ENCODE measurements at places on chromosomes 12 and 14.

GRCh38 chr14:54447231-54447692 is 6.1 kb upstream of the CNIH1 start:
- no peak for DNase-seq

DNA sequence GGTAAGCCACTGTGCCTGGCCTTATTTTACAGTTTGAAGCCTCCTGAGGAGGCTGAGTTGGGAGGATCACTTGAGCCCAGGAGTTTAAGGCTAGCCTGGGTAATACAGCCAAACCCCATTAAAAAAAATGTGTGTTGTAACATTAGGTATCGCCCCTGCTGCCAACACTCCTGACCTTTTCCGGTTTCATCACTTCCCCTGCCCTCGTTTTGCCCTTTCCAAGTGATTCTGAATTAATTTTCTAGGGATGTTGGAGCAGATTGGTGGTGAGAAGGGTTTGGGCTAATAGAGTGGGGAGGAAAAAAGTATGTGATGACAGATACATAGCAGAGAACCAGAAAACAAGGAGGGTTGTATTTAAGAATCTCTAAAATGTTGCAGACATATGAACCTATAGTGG is 25.6 kb upstream of the C12orf71 start:
- DNase-seq = no peak

DNA sequence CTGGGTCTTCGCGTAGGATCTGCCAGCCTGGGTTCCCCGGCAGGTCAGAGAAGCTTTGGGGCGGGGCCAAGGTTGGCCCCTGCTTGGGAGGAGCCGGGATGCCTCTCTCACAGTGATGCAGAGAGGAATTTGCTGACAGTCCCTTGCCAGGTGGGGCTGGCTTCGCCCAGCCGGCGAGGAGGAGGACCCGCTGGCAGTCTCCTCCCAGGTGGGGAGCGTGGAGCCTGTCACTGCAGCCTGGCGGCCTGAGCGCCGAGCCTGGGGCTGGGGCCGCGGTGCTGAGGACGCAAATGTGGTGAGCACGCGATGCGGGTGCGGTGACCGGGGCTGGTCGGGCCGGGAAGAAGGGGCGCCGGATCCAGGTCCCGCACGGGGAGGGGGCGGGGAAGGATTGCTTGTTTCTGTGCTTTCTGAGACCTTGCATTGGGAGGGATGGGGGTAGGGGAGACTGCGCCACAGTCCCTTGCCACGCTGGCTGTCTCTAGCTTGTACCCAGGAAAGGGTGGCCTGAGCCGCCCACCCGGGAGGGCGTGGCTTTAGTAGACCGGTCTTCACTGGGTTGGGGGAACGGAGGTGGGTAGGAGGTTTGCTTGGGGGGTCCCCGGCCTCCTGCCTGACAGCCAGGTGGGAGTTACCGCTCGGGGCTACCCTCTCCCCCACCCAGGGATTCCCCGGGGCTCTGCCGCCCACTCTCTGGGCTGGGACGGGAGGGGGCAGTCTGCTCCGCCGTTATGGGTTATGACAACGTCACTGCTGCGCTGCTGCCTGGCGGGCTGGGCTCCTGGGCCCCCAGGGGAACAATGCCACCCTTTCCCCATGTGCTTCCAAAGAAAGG is at the start of gene TMEM63C:
Gene TMEM63C (plus strand): TSS at position 196 of the 835 bp plus-strand sequence. CDS start 37,016 bp downstream, outside the sequence.
- no peak for DNase-seq

- no peak for DNase-seq
These were observed 707.5 kb downstream of the BCL11B start for GRCh38 chr14:98564541-98564940.

GRCh38 chr12:51677284-51677968 is 86.4 kb downstream of the SCN8A start:
- DNase-seq = no peak

GRCh38 chr14:69711881-69712560 is 54.9 kb upstream of the SRSF5 start:
- no peak for DNase-seq

DNA sequence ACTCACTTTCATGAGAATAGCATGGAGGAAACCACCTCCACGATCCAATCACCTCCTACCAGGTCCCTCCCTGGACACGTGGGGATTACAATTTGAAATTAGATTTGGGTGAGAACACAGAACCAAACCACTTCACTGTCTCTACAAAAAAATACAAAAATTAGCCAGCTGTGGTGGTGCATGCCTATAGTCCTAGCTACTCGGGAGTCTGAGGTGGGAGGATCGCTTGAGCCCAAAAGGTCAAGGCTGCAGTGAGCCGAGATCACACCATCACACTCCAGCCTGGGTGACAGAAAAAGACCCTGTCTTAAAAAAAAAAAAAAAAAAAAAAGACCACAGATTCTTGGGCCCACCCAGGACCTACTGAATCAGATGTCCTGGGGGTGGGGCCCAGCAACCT is 28.3 kb downstream of the BRI3BP start:
- no peak for DNase-seq

- no peak for DNase-seq
These were observed 71.9 kb downstream of the TBX3 start for GRCh38 chr12:114612062-114612461.

DNA sequence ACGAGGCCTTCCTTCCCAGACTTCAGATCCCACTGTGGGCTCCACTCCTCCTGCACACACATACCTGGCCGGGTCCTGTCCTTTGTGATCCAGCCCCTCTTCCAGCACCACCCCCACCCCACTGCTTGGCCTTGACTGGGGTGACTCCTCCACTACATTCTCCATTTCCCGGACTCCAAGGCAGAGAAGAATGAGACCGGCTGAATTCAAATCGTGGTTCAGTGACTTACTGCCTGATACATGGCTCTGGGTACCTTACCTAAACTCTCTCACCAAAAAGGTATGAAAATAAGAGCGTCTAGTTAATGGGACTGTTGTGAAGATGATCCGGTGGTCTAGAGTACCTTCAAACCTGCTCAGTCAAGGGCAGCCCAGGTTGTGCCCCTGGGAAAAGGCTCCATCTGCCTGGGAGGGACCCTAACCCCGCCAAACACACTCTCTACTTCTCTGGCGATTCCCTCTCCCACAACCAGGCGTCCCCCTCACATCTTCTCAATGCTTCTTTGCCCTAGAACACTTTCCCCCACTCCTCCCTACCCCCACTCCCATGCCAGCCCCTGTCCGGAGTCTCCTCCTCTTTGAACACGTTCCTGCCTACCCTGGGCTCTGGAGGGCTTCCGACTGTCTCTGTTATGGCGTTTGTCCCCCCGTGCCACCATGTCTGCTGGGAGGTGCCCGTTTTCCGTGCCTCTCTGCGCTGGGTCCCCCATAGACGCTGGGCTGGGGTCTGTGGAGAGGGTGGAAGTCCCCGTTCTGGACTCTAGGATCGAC is 1.5 kb upstream of the ZBTB42 start:
- no peak for DNase-seq

DNA sequence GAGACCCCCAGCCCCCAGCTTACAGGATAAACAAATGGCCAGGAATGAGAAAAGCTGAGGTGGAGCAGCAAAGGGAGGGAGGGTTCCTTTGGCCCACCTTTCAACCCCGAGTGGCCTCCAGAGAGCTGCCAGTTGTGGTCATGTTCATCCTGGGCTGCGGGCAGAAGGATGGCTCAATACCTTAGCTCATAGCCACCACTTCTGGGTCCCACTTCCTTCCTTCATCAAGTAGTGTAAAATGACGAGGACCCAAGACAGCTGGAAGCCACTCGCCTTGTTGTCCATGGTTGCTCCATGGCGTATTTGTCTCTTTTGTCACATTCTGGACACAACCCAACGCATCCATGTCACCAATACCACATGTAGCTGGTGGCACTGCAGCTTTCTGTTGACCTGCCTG is 24.2 kb downstream of the CRACR2A start:
- DNase-seq = no peak

GRCh38 chr12:83945871-83946270 is 966.7 kb downstream of the SLC6A15 start:
- DNase-seq = peak; percentile 57

GRCh38 chr12:94795520-94795919 is 145.2 kb upstream of the TMCC3 start:
- DNase-seq = peak; percentile 69

- no peak for DNase-seq
These were observed 186.9 kb upstream of the FLRT2 start for GRCh38 chr14:85342858-85343607.

DNA sequence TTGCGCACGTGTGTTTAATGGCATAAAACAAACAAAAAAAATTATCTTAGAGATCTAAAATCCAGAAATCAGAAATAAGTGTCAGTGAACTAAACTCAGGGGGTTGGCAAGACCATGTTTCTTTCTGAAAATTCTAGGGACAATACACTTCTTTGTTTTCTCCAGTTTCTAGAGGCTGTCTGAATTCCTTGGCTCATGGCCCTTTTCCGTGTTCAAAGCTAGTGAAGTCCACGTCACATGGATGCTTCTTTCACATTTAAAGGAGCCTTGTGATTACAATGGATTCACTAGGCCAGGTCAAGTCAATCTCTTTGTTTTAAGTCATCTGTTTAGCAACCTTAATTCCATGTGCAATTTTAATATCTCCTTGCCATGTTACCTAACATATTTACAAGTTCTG is 22.4 kb downstream of the SLCO1B3 start:
- no peak for DNase-seq

- no peak for DNase-seq
These were observed 816.4 kb upstream of the FBXO33 start for GRCh38 chr14:40248671-40249070.

DNA sequence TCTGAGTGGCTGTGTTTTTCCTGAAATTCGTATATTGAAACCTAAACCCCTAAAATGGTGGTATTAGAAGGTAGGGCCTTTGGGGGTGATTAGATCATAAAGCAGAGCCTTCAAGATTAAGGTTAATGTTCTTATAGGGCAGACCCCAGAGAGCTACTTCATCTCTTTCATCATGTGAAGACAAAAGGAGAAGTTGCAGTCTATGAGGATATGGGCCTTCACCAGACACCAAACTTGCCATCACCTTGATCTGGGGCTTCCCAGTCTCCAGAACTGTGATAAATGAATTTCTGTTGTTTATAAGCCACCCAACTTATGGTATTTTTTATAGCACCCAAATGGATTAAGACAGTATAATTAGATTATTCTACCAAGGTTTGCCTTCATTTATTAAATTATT is 275.0 kb upstream of the ATP2B1 start:
- no peak for DNase-seq

DNA sequence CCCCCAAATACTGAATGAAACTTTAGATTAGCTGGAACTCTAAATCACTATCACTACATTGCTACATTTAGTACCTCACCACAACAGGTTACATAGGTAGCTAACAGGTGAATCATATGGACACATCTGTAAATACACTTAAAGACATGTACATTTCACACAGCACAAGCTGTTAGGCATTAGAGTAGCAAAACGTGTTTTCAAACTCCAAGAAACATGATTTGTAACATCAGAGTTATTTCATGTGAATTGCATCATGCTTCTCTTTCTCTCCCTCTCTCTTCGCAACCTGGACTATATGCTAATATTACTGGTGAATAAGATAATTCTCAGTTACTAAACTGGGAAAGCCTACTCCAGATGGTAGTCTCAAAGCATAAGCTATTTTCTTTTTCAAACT is 4.3 kb downstream of the SEL1L start:
- no peak for DNase-seq

DNA sequence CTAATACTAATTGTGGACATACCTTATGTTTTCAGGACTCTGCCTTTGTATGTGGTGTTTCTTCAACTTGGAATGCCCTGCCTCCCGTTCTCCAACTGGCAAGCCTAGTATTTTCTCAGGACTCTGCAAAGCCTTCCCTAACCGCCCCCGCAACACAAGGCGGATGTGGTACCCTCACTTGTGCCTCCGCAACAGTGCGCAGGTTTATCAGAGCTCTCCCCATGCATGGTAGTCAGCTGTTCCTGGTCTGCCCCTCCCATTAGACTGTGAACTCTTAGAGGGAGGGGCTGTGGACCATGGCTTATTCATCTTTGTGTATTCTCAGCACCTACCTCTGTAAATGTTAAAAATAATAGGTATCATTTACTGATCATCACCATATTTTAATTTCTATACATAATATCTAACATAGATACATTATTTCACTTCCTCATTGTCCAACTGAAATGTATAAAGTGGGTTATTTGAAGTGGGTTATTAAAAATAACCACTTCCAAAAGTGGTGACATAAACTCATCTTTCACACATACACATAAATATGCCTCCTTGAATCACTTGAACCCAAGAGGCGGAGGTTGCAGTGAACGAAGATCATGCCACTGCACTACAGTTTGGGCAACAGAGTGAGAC is 9.0 kb downstream of the LPAR5 start:
- no peak for DNase-seq

- no peak for DNase-seq
These were observed 121.2 kb downstream of the PRICKLE1 start for GRCh38 chr12:42468341-42468821.

- no peak for DNase-seq
These were observed 24.0 kb upstream of the RND1 start for GRCh38 chr12:48889679-48890078.

DNA sequence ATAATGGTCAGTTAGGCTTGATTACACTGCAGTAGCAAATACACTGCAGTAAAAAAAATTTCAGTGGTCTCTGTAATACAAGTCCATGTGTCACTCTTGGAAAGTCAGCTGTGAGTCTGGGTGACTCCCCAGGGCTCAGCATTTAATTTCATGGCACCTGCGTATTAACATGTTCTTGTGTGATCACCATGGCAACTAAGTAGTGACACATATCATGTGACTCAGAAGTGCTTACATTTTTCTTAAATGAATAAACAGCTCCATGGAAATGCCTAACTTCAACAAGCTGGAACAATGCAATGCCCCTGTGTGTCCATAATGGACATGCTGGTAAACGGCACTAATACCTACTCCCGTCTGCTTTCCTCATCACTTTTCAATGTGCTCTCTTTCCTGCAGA is 88.5 kb upstream of the ANO4 start:
- peak; percentile 46 for DNase-seq

DNA sequence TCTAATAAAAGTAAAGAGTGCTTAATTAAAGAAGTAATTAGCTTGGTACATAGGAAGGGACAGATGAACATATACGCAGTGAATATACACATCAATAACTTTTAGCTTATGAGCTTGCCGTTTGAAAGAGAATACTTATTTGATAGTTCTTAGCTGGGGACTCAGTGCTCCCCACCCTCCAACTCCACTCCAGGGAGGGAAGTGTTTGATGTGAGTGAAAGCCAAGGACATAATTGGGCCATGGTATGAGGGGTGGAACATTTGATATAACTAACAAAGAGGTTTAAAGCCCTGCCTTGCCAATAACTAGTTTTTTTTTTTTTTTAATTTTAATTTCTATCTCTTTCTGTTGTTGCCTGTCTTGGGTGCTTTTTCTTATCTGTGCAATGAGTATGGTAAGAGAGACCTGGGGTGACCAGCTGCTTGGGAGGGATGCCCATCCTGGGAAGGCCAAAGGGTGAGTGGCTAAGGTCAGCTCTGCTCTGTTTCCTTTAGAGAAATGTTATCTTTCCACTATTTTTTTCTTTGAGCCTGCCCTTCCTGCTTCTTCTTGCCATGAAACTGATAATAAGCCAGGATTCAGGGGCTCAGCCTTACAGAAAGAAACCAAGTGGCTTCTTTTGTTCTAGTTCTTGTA is 132.8 kb upstream of the CPSF6 start:
- no peak for DNase-seq

DNA sequence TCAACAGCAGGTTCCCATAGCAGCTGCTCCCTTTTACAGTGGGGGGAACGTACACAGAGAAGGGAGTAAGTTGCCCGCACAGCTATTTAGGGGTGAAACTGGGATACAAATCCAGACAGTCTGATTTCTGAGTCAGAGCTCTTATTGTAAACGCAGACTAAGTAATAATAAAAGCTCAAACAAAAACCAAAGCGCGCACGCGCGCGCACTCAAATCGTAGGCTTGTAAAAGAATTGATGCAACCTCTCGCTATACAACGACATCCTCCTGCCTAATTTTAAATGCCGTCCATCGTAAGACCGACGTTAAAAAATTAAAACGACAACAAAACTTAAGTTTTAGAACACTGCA is 747 bp upstream of the DACT1 start:
- DNase-seq = peak; percentile 51

- peak; percentile 23 for DNase-seq
These were observed 541 bp downstream of the GOLT1B start for GRCh38 chr12:21502164-21502496.

All from kidney capillary endothelial cell (primary cell).